Activated T-helper 1 cell treated with anti-CD3 and anti-CD28 coated beads, Interleukin-2, amount 50 U/mL, for 16 hours (primary cell): ENCODE measurements at places on chromosomes 6 and 20.

- DNase-seq = no peak
Measured at GRCh38 chr6:34324738-34325444, 67.6 kb downstream of the NUDT3 start.

DNA sequence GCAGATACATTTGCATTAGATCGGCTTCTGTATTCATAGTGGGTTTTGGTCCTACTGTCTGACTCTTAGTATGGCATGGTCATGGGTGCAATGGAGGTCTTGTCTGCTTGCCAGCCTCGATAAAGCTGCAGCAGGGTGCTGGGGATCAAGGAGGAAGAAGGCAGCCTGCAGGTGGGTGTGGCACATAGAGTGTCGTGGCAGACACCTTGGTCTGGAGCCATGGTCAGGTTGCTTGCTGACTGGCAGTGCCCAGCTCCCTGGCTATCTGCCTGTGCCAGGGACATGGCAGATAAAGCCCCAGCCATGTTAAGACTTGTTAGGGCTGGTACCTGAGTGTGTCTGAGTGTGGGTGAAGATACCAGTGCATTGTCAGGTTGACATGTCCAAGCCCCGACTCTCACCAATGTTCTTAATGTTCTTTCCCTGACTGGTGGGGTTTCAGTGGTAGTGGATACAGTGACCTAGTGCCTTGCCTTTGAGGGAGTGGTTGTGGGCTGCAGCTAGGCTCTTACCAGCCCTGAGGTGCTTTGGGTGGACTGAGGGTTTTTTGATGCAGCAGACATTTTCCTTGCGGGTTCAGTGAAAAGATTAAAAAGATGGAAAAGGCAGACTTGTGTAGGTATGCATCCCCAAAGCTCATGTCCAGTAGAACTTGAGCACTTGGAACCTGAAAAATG, 1.8 kb downstream of the FAM83D start:
- no peak for DNase-seq

GRCh38 chr6:89888871-89889270, 5.4 kb upstream of the GJA10 start:
- DNase-seq = no peak

- no peak for DNase-seq
Measured at GRCh38 chr6:150297327-150298029, 71.3 kb upstream of the IYD start.

GRCh38 chr20:48115502-48115901, 330.2 kb upstream of the SULF2 start:
- no peak for DNase-seq

- DNase-seq = no peak
Measured at GRCh38 chr6:132070356-132070755, 119.2 kb upstream of the CCN2 start.

DNA sequence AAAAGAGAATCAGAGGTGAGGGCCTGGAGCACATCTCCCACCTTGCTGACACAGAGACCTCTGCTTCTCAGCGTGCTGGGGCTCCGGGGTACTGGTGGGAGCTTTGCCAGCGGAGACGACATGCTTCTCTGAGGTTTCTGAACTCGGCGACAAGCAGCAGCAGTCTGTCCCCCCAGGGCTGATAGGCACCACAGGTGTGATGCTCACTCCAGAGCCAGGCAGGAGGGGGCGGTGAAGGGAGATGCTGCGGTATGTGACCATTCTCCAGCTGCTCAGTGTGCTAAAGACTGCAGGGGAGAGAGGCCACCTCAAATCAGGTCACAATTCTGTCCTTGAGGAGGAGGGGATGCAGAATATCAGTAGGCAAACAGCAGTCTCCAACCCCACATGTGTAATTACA, 219.9 kb downstream of the ALDH8A1 start:
- DNase-seq = no peak

- no peak for DNase-seq
Measured at GRCh38 chr6:165588515-165588914, 74.5 kb downstream of the PDE10A start.

DNA sequence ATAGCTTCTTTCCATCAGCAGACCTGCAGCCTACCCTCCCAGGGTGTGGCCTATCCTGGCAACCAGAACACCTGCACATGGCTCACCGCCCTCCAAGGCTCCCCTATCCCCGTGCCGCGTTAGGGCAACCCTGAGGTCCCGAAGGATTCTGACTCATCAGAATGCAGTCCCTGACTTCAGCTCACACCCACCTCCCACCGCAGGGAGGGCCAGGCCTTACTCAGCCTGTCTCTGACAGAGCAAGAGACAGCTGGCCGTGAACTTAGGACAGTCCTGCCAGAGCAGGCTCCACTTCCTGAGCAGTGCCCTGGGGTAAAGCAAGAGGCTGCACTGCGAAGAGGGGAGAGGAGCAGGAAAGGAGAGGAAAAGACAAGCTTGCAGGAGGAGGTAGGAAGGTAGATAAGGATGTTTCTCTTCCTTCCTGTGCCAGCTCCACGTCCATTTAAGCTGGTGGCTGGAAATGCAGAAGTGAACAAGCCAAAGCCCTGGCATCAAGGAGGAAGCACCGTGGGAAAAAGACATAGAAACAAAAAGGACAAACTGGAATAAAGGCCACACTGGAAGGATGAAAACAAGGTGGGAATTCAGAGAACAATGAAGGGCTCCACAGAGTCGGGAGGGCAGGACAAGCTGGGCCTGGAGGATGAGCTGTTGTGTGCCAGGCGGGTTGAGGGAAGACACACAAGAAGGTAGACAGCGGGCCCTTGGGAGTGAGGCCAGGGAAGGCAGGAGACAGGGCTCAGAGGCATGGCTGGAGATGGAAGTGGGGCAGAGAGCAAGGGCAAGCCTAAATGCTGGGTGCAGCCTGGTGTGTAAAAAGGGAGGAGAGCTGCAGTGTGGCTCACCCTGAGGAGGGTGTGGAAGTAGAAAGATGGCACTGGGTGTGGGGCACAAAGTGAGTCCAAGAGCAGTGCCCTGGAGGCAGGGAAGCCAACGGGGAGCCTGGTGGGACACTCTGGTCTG, 102.7 kb downstream of the SLC23A2 start:
- no peak for DNase-seq

DNA sequence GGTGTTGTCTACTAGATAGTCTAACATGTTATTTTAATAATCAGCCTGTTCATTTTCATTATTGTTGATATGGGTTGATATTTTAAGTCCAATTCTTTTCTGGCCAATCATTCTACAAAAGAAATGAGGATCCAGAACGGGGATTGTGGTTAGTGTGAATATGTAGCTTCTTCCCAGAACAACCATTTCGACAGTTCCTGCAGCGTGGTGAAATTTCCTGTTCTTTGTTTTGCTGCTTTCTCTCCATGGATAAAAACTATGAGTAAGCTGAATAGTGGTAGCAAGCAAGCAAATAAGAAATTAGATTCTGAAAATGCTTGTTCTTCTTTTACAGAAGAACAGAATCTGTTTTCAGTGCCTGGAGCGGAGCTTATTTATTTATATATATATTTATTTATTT, 65.5 kb upstream of the F13A1 start:
- no peak for DNase-seq

DNA sequence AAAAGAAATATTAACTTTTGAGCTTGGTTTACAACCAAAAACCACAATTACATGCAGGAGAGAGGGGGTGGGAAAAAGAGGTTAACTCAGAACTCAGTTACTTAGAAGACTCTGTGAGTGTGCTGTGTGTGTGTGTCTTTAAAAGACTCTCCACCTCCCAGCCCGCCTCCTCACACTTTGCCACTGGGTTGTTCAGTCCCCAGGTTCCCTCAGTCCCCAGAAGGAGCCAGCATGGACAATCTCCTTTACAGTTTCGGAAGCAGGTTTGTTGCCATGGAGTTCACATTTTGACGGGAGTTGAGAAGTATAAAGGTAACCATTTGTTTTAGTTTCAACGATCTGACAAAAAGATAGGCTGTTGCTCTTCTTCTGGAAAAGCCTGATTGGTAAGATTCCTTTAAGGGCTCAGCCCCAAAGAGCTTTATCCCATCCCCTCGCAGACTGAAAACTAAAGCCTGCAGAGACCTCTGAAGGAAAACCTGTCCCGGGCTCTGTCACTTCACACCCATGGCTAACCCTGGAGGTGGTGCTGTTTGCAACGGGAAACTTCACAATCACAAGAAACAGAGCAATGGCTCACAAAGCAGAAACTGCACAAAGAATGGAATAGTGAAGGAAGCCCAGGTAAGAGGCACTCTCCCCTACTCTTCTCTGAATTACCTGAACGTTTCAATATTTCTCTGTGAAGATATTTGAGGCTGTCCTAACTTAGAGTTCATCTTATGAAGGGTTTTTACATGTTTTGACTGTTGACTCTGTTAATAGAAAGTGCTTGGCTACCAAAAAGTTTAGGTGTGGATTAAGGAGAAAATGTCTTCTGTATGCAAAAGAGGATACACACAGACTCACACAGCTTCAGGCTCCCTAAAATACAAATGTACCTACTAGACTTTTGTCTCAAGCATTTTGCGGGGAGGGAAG, at the start of gene SPTLC3:
Gene SPTLC3, plus strand, starts transcription at position 212 of the 921 bp plus-strand sequence. Its CDS starts 296 bp downstream, at position 508.
- no peak for DNase-seq
